ENCODE measurements at places on chromosomes 2 and 18. TPM values are rescaled to one million over a fixed set of nuclear protein-coding genes. Genes with fewer than 3 reads are reported as not detected.

- DNase-seq: no peak
Measured at GRCh38 chr2:95284886-95285541, 10.8 kb downstream of the PROM2 start.

DNA sequence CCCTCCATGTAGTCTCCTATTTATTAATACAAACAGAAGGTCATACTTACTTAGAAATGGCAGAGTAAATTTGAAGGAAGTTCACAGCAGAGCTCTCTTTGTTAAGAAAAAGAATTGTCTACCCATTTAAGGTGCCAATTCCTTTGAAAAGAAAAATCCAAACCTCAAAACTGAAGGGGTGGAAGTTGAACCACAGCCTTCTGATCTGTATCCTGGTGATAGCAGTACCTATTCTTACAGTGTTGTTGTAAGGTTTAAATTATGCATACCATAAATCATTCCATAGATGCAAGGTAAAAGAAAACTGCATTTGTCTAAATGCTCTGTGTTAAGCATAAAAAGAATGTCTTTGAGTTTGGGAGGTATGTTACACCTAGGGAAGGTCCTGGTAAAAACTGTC is 47.6 kb downstream of the COBLL1 start:
- DNase-seq: no peak

DNA sequence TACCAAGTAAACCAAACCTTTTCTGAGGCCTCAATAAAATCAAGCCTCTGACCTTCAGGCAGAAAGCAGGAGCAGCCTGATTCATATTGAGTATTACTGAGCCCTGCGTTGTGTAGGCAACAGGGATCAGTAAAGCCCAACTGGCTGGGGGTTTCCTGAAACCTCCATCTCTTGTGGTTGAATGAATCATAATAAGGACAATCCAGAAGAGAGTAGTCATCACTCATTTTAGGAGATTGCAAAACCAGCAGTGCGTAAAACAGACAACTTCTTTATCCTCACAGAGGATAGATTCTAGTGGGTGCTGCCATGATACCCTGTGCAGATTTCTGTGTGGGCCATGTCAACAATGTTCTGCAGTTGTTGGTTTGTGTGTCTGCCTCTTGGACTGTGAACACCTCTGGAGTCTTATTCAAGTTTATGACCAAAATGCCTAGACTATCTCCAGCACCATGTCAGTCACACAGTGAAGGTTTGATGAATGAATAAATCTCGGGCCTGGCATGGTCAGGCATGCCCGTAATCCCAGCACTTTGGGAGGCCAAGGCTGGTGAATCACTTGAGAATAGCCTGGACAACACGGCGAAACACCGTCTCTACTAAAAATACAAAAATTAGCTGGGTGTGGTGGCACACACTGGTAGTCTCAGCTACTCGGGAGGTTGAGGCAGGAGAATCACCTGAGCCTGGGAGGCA is 51.8 kb upstream of the RAB27B start:
- DNase-seq: peak; percentile 99

Gene HOXD12
- total RNA-seq: 0.10 TPM

DNA sequence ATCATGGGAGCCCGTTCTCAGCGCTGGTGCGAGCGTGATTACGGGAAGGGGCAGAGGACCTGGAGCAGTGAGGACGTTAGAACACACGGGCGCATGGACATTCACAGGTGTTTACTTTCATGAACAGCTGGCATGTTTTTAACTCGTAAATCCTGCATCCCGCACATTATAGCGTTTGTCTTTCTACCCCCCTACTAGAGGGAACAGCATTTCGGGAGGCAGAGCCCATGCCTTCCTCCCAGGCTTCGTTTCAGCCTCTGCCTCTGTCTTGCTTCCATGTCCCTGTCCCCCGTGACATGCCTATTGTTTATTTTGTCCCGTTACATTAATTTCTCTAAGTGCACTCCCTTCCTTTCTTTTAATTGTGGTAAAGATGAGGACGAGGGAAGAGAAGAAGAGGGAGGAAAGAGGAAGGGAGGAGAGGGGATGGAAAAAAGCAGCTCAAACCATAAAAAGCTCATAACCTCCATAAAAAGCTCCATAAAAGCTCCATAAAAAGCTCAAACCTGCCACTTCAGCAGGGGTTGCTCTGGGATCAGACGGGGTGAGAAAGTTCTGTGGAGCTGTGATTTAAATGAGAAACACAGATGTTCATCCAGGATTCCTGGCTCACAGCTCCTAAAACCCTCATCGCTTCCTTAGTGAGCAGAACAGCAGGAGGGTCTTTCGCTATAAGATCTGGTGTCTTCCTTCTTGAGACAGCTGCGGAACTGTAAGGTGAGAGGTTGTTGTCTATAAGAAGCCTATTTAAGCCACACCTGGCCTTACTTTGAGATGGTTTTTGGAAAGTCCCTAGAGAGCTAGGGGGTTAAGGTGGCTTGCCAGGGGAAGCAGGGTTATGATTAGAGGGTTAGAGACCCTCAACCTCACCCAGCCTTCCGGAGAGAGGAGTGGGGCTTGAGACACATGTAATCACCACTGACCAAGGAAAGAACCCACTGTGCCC is 66.6 kb upstream of the SNTG2 start:
- DNase-seq: no peak

GRCh38 chr2:215059724-215060123 is 78.7 kb downstream of the ABCA12 start:
- peak; percentile 7 for DNase-seq

GRCh38 chr2:205685314-205686055 is 3.2 kb downstream of the NRP2 start:
- DNase-seq: peak; percentile 73

DNA sequence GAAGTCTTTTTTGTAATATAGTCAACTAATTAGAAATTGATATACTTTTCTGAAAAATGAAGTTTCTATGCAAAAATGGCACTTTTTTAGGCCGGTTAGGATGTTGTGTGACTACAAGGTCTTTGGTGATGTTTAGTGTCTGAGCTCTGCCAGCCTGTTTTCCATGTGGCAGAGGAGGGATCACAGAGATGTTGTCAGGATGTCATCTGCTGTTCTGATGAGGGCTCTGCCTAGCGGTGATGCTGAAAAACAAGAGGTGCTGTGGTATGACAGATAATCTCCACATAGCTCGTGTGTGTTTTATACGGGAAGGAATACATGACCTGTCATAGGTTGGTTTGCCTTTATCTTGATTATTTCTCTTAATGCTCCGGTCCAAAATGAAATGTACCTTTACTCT is 12.0 kb upstream of the IAH1 start:
- DNase-seq: no peak

Gene CFAP210
- not detected for total RNA-seq

Gene SCLY
- total RNA-seq: 49.4 TPM

DNA sequence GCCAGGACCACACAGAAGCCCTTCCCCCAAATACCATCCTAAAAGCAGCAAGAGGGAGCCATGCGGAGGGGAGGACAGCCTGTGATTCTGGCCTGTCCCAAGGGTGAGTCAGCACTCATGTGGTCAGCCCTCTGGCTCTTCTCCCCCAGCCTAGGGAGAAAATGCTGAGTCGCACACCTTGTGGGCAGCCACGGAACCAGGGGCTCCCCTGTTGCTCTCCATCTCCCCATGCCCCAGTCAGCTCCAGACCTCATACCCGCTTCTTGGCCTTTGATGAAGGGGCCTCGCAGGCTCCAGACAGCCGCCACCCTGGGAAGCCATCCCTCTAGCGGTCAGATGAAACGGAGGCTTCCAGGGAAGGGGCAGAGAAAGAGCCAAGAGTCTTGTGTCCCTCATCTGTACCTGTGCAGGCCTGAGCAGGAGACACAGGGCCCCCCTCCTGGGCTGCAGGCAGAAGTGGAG is 181.3 kb upstream of the SIX2 start:
- DNase-seq: peak; percentile 67

- no peak for DNase-seq
Measured at GRCh38 chr2:135532581-135532980, 1.3 kb downstream of the R3HDM1 start.

- no peak for DNase-seq
Measured at GRCh38 chr2:21281791-21282514, 158.2 kb downstream of the TDRD15 start.

Gene PTGR3
- total RNA-seq: 24.0 TPM

DNA sequence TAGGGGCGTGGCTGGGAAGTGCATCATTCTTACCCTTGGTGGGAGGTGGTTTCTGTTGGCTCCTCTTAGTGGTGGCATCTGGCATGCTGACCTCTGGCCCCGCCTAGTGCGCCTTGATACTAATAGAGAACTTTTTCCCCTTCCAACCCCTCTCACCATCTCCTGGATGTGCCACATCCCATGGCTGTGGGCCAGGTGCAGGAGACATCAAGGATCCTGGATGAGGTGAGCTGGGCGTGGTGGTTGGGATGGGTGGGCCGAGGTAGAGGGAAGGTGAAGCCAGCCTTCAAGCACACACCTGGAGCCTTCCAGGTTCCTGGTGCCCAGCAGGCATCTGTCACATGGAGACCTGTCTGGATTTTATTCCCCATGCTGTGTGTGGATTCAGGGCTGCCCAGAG is 149.2 kb downstream of the DYSF start:
- no peak for DNase-seq

DNA sequence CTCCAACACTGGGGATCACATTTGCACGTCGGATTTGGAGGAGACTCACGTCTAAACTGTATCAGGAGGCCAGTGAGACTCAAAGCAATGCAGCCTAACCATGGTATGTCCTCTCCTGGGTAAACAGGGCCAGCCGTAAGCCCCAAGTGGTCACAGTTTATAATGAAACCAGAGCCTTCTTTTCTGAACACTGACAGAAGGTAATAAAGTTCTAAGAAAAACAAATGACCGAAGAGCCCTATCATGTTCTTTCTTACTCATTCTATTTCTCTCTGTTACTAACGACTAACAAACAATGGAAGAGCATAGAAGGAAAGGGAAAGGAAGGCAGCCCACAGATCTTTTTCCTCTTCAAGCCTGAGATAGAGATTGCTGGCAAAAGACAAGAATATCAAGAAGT is 796.8 kb upstream of the SOX11 start:
- peak; percentile 50 for DNase-seq

- peak; percentile 54 for DNase-seq
Measured at GRCh38 chr2:132701810-132702209, 31.8 kb upstream of the LYPD1 start.

DNA sequence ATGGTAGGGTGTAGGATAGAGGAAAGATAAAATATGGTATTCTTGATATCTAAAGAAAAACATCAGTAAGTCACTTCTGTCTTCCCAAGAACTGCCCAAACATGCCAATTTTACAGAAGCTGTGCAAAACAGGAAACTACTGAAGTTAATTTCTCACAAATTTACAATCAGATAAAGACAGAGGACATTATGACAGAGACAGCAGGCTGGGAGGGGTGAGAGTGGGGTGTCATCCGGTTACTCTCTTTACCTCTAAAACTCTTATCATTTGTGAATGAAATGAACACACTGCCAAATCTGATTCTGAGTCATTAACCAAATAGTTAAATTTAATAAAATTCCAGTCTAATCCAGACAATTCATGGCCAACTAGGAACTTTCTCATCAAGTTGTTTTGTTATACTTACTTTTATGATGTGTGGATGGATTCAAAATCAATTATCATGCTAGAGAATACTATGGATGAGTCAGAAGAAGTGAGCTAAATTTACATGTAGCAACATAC is 323.2 kb upstream of the MEX3C start:
- no peak for DNase-seq

Gene DPYSL5
- 0.23 TPM for total RNA-seq

GRCh38 chr2:121519732-121520640 is 10.7 kb upstream of the RNU4ATAC start:
- DNase-seq: no peak

Gene FN1
- 228 TPM for total RNA-seq

DNA sequence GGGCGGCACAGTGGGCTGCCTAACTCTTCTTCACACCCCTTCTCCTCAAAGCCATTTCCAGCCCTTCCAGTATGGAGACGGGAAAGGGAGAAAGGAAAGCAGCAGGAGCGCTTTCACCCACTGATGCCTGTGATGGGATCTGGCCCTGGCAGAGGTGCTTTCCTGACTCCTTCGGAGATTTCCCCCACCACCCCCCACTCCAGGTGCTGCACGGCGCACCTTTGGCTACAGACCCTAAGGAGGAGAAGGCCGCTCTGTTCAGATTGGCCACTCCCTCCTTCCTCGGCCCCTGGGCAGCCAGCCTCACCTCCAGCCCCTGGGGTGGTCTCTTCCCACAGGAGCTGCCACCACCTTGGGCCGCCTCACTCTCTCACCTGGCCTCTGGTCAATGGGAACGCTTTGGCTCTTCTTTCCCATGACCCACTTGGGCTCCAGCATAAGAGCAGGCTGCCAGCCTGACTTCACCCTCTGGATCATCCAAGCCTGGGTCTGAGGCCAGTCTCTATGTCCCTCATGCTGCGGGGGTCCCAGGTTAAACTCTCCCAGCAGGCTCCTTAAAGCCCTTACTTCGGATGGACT is 18.4 kb upstream of the MAL start:
- DNase-seq: no peak

DNA sequence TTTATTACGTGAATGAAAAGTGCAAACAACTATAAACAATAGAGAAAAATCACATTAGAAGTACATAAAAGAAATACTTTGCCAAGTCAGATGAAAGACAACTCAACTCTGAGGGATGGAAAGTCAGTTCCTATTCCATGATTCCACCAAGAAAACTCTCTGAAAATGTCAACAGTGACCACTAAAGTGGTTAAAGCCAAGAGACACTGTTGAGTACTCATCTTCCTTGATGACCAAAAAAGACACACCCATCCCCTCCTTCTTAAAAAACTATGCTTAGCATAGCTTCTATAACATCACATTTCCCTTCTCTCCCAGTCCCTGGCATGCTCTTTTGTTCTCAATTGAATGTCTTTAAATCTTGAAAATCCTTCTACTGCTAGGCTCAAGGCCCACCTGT is 160.0 kb downstream of the TCF4 start:
- no peak for DNase-seq

DNA sequence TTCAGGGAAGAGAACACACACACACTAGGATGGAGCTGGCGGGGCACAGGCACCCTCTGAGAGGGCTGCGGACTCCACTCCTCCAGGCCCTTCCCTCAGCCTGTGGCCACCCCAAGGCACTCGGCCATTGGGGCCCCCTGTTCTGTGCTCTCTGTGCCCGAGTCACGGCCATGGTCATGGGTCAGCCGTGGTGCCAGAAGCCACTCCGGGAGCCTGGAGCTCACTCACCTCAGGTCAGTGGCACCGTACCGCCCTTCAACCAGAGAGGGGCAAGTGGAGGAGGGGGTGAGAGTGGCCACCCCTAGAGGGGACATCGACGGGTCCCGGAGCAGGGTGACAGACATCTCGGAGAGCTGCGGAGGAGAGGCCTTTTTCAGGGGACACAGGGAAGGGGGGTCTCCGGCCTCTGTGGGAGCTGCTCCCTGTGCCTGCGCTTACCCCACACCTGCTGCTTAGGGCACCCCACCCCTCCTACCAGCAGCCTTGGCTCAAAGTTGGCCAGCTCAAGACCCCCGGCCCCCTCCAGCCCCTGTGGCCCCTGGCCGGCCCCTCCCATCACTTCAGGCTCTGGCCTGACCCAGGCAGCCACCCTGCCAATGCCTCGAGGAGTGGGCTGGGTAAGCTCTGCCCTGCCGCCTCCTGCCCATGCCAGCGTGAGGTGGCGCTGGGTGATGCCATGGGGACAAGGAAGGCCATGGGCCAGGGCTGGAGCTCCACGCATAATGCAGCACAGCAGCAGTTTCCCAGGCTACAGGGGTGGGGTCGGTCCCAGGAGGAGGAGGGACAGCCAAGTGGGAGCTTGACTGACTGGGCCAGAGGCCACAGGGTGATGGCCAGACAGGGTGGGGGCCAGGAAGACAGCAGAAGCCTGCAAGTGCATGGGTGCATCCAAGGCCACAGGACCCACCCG is 29.3 kb downstream of the AQP12A start:
- DNase-seq: no peak
